ENCODE measurements at places on chromosomes 5 and 9. TPM values are rescaled to one million over a fixed set of nuclear protein-coding genes. Genes with fewer than 3 reads are reported as not detected.

Gene FGD3
- total RNA-seq, result 0.20 TPM

Gene ADAMTS19
- 0.10 TPM for total RNA-seq

Gene TIMD4
- total RNA-seq, result not detected

Gene DNM1
- 14.0 TPM for total RNA-seq

Gene ZFP37
- total RNA-seq, result 3.1 TPM

Gene DTWD2
- 8.2 TPM for total RNA-seq
